ENCODE measurements at places on chromosomes 1 and 21. TPM values are rescaled to one million over a fixed set of nuclear protein-coding genes. Genes with fewer than 3 reads are reported as not detected.

DNA sequence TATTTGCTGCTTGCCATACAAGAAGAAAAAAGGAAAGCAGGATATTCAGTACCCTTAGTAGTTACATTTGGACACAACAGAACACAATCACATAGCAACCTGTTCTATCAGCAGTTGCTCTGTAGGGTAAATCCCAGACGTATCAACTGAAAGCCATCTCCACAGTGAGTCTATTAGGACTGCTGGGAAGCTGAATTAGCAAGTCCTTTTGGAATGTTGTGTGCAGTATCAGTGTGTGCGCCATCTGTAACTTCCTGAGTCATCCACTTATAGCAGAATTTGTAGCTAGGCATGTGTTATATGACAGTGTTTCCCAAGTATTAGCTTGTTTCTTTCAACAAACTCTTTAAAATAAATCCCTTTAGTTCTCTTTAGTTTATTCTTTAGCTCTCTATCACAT, 21.3 kb downstream of the CCDC30 start:
- peaks cover 4% of the 10 kb centered on the region for H3K36me3 ChIP-seq
- no peak overlapping the region for H3K4me3 ChIP-seq
- no peak overlapping the region for H3K27ac ChIP-seq
- no peak for DNase-seq
- H3K27me3 ChIP-seq = no peaks in the 10 kb centered on the region

Gene CRYAA
- total RNA-seq = not detected

Gene CXADR
- 1.1 TPM for total RNA-seq

DNA sequence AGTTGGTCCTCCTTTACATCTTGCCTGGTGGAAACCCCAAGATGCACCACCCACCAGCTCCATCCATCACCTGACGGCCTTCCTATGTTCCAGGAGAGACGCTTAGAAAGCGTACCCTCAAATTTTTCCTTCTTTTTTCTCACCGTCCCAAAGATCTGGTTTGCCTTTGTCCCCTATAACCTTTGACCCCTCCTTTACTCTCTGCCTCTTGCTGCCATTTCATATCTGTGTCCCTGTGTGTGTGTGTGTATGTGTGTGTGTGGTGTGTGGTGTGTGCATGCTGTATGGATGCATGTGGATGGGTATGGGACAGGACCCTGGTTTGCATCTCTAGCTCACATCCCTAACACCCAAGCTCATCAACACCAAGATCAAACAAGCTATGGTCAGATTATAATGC, 22.2 kb upstream of the IPO9 start:
- no peaks in the 10 kb centered on the region for H3K36me3 ChIP-seq
- no peak overlapping the region for H3K27ac ChIP-seq
- no peaks in the 10 kb centered on the region for H3K4me1 ChIP-seq
- H3K27me3 ChIP-seq = no peaks in the 10 kb centered on the region
- H3K4me3 ChIP-seq = no peak overlapping the region

DNA sequence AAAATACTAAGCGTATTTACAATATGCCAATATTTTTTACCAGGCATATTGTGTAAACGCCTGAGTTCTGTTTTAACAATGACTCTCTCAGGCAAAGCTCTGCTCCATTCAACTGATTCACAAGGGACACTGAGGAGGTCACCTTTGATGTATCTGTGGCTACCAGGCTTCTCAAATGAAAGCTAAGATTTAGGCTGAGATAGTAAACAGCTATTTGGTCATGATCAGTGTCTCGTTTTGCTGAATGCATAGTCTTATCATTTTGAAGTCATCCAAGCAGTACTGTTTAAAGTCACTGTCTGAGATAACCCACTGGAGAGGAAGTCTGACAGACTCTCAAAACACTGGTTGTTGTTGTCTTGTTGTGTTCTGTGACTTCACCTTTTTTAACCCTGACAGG, 13.7 kb upstream of the PLPPR5 start:
- no peaks in the 10 kb centered on the region for H3K27me3 ChIP-seq
- H3K27ac ChIP-seq = no peak overlapping the region
- H3K4me3 ChIP-seq = no peak overlapping the region
- no peak for DNase-seq

- H3K4me1 ChIP-seq = no peaks in the 10 kb centered on the region
- no peak overlapping the region for H3K27ac ChIP-seq
- no peak for DNase-seq
Measured at GRCh38 chr1:61873581-61873980, 131.3 kb downstream of the PATJ start.

DNA sequence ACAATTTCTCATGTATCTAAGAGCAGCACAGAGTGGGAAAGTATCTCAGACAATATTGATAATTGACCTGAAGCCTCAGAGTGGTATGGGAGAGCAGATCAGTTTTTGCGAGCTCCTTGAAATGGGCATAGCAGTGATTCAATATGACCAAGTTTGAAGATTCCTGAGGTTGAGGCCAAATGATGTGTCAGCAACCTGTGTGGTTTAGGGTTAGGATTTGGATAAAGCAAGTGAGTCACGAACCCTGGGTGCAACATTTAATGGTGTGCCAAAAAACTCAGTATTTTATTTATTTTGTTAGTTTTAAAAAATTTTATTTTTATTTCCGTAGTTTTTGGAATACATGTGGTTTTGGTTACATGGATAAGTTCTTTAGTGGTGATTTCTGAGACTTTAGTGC, 92.5 kb upstream of the C21orf91 start:
- no peak overlapping the region for H3K4me3 ChIP-seq
- no peak for DNase-seq
- no peaks in the 10 kb centered on the region for H3K36me3 ChIP-seq
- no peaks in the 10 kb centered on the region for H3K27me3 ChIP-seq
- H3K27ac ChIP-seq = no peak overlapping the region
